ENCODE measurements at places on chromosomes 2 and 18. TPM values are rescaled to one million over a fixed set of nuclear protein-coding genes. Genes with fewer than 3 reads are reported as not detected.

Gene PCBP1
- 22.1 TPM for total RNA-seq

DNA sequence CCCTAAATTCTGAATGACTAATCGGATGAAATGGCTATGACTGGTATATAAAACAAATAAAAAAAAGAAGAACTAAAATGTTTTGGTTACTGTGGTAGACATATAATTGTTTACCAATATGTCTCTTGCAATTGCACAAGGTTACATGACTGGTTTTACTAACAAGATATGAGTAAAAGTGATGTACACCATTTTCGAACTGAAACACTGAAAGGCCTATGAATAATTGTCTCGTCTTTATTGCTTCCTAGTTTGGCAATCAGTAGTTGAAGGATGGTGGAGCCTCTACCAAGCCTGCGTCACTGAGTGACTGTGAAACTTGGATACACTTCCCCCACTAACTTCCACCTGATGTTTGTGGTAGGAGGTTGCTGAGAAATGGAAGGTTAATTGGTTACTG, 16.5 kb downstream of the CDH19 start:
- DNase-seq = no peak

DNA sequence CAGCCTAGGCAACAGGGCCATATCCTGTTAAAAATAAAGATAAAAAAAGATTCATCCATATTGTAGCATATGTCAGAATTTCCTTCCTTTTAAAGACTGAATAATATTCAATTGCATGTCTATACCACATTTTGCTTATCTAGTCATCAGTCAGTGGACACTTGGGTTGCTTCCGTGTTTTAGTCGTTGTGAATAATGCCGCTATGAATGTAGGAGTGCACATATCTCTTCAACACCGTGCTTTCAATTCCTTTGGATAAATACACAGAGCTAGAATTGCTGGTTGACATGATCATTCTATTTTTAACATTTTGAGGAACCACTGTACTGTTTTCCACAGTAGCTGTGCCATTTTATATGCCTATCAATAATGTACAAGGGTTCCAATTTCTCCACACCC, 14.0 kb upstream of the PLB1 start:
- no peak for DNase-seq

Gene KIDINS220
- 19.6 TPM for total RNA-seq
